ENCODE measurements at places on chromosomes 1 and 21.

- DNase-seq = peak; percentile 36
Observed at GRCh38 chr1:246724731-246725095, 504 bp downstream of the SCCPDH start.

DNA sequence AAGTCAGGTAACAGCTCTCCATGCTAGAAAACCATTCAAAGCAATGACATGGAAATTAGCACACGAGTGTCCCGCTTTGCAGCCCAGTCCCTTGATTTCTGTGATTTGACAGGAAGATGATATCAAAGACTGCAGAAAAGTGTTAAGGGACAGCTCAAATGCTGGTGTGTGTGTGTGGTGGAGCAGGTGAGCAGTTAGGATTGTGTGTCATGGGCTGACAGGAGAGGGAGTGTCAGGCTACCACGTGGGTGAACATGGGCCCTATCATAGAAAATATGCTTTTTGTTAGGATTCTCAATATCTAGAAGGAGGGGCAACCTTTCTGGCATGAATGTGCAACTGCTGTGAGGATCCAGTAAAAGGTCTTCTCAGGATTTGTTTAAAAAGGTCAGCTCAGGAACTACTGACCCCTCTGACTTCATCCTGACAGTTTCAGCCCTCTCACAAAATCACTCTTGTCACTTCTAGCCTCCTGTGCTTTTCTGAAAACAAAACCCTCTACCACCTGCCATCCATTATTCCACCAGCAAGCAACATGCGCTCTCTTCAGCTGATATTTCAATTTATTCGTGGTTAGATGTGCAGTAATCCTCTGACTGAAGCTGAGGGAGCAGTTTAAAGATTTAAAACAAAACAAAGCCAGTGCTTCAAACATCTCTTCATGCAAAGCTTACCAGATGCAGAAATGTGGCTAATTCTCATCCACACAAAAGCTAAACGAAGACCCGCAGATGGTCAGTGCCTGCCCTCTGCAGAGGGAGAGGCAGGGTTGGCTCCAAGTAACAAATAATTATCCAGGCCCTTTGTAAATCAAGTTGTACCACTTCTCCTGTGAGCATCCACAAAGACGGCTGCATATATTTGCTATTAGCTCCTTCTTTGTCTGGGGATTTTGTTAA, 397.9 kb downstream of the PTBP2 start:
- no peak for DNase-seq

DNA sequence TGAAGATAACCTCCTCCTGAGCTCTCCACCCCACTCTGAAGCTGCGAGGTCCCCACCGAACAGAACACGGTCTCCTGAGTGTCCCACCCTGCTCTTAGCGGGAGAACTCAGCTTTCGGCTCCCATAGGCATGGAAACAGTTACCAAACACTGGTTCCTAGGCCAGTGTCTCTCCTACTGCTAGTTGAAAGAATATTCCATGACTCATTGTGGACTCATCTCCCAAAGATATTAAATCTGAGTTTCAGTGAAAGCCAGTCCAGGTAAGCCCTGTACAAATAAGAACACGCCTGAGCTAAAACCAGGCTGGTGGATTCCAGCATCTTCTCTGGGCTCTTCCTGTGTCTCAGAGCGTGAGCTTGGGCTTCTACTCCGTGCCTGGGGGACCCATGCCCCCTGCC, 107.5 kb upstream of the CLDN14 start:
- DNase-seq = no peak

GRCh38 chr1:112508278-112509004, at the start of gene WNT2B:
TSS of gene WNT2B (plus strand) at chr1:112508965. CDS start at chr1:112509263, 298 bp downstream.
- no peak for DNase-seq

DNA sequence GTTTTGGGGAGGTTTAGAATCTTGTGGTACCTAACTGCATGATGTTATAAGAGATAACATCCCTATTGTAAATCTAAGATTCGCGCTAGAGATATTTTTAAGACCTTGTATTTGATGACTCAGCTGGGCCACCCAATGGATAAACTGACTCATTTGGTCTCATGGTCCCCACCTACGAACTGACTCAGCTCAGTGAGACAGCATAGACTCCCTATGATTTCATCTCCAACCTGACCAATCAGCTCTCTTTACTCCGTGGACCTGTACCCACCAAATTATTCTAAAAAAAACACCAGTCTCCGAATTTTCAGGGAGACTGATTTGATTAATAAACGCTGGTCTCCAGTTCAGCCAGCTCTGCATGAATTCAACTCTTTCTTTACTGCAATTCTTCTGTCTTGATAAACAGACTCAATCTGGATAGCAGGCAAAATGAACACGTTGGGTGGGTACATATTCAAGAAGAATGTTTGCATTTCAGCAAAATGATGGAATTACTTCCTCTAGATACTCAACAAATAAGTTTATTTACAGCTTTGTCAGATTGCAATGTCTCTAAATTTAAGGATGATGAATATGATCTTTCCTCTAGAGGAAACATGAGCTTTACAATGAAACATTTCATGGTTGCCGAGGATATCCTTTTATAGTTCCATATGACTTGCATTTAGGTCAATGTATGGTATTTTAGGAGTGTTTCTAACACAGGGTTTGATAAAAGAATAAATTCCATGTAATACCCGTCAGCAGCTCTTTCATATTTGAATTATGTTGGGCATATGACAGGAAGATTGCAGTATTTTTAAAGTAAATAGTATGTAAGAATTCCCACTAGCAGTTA, 516.6 kb upstream of the RGS18 start:
- DNase-seq = peak; percentile 26

DNA sequence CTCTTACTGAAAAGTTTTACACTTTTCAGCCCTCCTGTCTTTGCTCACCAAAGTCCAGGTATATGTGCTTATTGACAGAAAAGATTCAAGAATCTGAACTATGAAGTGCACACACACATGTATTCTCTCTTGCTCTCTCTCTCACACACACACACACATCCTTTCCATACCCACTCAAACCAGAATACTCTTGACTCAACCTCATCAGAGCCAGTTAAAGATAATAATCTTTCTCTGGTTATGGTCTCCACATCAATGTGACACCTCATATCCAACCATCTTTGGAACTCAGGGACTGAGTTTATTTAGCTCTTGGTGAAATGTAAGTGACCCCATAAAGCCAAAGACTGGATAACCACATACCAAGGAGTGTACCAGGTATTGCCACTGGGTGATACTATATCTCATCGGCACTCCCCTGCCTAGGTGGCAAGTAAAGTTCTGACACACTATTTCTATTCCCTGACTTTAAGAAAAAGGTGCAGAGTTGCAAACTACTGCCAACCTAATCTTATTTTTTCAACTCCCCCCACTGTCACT, 24.9 kb upstream of the RGS8 start:
- DNase-seq = no peak

GRCh38 chr1:175810305-175810704, 66.9 kb upstream of the TNR start:
- no peak for DNase-seq

DNA sequence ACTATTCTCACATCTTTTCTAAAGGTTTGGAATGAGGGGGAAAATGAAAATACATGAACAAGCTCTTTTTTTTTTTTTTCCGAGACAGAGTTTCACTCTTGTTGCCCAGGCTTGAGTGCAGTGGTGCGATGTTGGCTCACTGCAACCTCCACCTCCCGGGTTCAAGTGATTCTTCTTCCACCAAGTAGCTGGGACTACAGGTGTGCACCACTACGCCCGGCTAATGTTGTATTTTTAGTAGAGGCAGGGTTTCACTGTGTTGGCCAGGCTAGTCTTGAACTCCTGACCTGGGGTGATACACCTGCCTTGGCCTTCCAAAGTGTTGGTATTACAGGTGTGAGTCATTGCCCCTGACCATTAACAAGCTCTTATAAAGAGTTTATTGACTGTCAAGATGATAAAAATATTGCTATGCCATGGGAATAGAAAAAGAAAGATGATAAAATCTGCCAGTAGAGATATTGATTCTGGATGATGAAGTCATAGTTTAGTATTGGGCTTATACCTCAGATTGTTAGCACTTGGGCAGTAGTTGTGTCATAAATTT, 36.6 kb downstream of the INKA2 start:
- no peak for DNase-seq

All from fibroblast of pulmonary artery (primary cell).